ENCODE measurements at places on chromosomes 3 and 15.

- DNase-seq: no peak
Measured at GRCh38 chr15:68435966-68436365, 4.0 kb upstream of the ITGA11 start.

DNA sequence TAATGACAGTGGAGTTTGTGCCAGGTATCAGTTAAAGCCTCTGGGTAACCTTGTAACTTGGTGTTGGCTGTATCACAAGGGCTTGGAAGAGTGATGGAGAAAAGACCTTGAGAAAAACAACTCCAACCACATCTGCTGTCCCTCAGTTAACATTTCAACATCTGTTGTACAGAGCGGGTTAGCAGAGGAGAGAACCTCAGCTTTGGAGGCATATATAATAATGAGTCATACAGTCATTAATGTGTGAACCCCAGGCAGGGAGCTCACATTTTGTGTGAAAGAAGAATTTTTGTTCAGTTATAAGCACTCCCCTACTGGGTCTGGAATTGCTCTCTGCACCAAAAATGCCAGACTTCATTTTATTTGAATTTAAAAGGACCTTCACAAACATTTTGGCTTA, 439.5 kb downstream of the PDCD6IP start:
- no peak for DNase-seq

GRCh38 chr3:62135741-62136140, 237.6 kb downstream of the FEZF2 start:
- DNase-seq: no peak

DNA sequence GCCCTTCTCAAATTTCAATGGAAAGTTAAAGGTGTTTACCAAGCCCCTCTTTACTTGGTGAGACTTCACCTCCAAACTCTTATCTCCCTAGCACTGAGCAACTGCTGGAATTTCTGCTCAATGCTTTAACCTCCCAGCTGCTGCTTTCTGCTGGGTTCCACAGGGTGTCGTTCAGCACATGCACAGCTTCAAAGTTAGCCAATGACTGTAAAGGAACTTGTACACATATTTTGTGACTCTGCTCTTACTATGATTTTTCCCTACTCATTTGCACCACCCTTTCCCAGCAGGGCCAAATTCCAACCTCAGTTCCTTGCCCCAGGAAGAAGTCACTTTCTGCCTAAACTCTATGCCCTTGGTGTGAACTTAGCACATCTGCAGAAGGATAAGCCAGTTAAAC, 89.7 kb downstream of the ULK4 start:
- no peak for DNase-seq

GRCh38 chr3:149215515-149215914, 6.1 kb downstream of the CP start:
- no peak for DNase-seq

- no peak for DNase-seq
Measured at GRCh38 chr3:126557761-126558160, 971 bp downstream of the C3orf22 start.

- no peak for DNase-seq
Measured at GRCh38 chr3:32972482-32973146, 21.2 kb downstream of the CCR4 start.

DNA sequence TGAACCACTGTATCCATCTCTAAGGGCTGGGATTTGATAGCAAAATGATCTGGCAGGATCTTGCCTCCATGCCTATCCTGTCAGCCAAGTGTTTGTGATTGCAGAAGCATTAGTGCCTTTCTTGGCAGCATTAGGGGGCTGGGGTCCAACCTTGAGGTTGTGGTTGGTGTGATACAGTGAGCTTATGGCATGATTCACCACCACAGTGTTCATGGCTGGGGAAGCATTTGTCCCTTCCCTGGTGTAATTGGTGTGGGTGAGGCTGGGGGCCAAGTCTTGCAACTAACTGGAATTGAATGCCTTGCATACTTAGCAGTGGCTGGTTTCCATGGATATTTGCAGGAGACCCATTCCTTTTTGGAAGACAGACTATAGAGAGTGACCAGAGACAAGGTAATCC, 271.0 kb upstream of the TBL1XR1 start:
- no peak for DNase-seq

DNA sequence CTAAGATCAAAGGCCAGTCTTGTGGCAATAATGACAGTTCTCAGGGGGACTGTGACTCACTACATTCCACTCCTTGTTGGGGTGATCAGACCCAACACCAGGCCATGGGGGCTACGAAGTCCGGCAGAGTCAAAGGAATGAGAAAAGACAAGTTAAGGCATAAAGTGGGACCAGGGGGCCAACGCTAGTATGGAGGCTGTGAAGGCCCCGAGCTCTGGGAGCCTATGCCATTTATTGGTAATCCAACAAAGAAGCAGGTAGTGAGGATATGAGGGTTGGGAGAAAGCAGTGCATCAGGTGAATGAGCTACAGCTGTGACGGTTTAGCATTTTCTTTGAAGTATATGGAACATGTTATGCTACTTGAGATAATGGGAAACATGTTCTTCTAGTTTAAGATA, 104.4 kb upstream of the C2CD4B start:
- peak; percentile 2 for DNase-seq

DNA sequence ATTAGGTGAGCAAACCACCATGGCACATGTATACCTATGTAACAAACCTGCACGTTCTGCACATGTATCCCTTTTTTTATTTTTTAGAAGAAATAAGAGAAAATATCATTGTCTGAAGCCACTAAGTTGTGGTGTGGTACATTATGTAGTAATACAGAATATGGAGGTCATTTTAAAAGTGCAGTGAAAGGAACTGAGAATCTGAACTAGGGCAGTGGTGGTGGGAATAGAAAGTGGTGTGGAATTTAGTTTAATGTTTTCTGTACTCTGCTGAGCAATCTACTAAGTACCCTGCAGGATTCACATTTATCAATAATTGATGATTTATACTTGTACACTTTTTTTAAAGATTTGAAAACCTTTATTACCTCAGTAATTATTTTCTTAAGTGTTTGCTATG, 283.5 kb downstream of the CHL1 start:
- DNase-seq: no peak

DNA sequence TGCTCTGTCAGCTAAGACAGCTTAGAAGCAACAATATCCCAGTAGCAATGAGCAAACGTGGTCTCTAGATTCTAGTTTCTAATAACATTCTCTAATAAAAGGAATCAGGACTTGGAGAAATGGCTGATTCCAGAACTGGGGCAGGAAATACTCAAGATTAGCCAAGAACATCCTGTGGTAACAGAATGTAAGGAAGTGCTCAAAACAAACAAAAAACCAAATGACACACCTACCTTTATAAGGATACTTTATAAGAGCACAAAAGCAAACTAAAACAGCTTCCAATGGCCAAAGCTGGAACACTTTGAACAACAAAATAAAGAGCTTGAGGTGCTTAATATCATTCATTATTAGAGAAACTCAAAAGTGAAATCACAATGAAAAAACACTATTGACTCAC, 33.1 kb upstream of the EIF5A2 start:
- DNase-seq: no peak

DNA sequence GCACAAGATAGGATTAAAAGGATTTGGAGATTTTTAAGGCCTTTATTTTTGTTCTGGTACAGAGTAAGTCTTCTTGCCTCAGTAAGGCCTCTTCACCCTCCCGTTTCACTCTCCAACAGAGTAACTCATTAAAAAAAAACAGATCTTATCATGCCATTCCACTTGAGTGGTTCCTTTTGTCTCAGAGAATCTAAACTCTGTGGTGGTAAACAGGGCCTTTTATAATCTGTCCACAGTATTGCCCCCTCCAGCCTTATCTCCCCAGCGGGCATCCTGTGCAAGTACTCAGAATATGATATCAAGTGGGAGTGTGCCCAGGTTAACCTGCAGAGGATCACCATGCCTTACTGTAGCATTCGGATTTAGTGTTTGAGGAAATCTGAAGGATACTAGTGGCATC, 20.3 kb upstream of the ATOSA start:
- DNase-seq: no peak

DNA sequence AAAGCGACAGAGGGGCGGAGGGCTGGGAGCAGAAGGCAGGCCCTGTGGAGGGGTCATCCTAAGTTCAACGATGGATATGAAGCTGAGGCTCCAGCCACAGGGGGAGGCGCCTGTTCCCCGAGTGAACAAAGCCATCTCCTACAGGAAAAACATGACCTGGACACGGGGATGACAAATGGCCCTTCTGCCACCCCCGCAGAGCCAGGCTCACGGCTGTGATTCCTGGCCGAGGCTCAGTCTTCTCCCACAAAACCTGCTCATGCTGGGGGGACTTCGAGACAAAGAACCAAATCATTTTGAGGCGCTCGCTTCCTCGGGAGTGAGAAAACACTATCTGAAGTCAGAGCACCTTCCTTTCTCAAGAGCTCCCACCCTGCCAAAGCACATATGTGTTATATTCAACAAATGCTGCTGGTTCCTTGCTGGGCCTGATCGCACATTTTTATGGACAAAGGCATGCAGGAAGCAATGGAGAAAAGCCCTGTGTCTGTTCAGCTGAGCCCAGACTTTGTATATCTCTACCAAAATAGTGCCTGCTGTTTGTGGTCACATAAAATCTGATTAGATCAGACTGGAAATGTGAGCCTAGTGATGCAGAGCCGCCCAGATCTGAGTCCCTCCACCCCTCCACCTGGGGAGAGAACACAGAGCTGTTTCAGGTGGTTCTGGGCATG, 5.6 kb downstream of the RBP1 start:
- no peak for DNase-seq

GRCh38 chr15:93899817-93900216, 331.5 kb upstream of the MCTP2 start:
- no peak for DNase-seq

DNA sequence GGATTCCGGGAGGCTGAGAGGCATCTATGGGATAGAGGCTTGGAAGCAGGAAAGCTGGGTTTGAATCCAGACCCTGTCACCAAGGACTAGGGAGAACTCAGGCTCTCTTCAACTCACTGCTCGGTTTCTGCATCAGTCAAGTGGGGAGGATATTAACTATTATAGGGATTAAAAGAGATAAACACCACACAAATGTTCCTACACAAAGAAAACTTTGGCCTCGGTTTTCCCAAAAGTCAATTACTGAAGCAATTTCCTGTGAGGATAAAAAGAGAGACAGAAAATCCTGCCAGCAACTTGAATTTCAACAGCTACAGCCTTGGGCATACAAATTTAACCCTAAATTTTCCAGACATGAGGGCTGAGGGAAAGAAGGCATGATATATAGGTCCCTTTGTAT, 36.0 kb downstream of the ITGB5 start:
- no peak for DNase-seq

DNA sequence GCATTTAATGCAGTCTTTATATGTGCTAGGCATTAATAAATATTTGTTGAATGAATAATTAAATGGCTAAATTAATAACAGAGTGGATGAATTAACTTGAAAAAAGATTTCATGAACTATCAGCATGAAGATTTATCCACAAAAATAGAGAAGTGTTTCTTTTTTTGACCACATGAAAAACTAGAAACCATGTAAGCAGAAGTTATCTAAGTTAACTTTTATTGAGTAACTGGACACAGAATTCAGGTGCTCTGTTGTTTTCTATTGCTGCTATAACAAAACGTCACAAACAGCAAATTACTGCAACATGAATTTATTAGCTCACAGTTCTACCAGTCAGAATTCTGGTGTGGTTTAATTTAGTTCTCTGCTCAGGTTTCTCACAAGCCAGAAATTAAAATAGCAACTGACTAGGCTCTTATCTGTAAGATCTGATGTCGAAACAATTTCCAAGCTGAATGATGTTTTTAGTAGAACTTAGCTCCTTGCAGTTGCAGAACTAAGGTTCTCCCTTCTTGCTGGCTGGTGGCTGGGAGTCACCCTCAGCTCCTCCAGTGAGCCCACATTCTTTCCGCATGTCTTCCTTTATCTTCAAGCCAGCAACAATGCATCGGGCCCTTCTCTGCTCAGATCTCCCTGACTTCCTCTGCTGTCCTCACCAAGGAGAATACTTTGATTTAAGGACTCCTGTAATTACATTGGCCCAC, 810.2 kb upstream of the ALCAM start:
- DNase-seq: peak; percentile 49

DNA sequence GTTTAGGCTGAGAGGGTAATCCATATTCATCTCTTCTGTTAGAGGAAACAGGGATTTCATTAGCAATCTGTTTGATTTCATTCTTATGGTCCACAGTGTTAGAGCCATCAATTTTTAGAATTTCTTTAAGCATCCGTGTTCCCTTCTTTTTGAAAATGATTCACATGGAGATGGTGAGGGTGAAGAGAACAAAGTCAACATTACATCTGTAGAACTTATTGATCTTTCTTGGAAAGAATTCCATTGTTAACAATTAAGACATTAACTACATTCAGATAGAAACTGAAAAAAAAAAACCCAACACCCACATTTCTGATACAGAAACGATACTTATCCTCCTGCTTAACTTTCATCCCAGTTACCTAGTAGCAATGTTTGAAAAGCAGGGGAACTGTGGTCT, 107.0 kb upstream of the GK5 start:
- no peak for DNase-seq

- DNase-seq: no peak
Measured at GRCh38 chr3:120102674-120103073, 8.4 kb upstream of the GSK3B start.

DNA sequence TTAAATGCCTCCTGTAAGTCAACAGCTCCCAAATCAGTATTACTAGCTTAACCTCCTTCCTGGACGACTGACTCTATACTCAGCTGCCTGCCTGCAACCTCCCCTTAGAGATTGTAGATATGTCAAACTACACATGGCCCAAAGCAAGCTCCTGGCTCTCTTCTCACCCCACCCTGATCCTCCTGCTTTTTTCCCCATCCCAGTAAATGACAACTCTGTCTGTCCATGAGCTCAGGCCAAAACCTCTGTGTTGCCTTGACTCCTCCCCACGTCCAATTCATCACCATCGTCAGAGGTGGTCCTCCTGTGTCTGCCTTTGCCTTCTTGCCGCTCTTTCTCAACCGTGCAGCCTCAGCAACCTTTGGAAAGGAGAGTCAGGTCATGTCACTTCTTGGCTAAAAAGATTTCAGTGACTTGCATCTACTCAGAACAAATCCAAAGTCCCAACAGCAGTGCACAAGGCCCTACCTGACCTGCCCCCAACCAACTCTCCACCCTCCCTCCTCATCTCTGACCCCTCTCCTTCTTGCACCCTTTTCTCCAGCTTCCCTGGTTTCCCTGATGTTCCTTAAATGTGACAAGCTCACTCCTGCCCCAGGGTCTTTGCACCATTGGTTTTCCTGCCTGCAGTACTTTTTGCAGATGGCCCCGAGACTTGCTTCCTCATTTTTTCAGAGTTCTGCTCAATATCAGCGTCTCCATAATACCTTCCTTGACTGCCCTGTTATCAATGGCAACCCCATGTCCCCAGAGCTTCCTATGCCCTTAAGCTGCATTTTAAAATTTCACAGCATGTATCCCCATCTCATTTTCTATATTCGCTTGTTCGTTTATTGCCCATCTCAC, 52.8 kb downstream of the LSM3 start:
- DNase-seq: peak; percentile 11

All from NB4 (cell line).